ENCODE measurements at places on chromosomes 1 and 21.

- DNase-seq: no peak
Measured at GRCh38 chr21:36628761-36629460, 70.0 kb upstream of the SIM2 start.

DNA sequence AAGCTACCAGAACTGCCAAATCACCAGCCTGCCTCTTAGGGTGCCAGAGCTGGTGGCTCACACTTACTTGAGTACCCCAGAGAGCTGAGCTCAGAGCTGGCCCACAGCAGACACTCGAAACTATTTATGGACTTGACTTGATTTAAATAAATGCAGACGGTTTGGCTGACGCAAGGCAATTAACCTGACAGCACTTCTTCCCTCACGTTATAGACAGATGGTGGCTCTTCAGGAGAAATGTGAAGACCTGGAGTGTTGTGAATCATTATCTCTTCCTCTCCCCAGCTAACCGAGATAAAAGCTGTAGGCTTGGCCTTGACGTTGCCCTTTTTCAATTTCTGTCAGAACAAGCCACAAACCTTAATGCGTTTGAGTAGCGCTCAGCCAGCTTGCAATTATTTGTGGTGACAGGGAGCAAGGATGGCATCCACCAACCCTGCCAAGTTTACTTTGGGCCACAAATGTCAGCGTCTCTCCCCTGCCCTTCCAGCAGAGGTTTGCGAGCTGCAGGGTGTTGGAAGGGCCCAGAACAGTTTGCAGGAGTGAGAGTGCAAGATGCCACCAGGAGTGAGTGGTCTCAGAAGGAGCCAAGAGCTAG is 34.0 kb upstream of the BCAR3 start:
- DNase-seq: no peak

- DNase-seq: no peak
Measured at GRCh38 chr1:114104949-114105348, 48.7 kb downstream of the SYT6 start.

- no peak for DNase-seq
Measured at GRCh38 chr1:202589190-202589930, 120.9 kb downstream of the SYT2 start.

DNA sequence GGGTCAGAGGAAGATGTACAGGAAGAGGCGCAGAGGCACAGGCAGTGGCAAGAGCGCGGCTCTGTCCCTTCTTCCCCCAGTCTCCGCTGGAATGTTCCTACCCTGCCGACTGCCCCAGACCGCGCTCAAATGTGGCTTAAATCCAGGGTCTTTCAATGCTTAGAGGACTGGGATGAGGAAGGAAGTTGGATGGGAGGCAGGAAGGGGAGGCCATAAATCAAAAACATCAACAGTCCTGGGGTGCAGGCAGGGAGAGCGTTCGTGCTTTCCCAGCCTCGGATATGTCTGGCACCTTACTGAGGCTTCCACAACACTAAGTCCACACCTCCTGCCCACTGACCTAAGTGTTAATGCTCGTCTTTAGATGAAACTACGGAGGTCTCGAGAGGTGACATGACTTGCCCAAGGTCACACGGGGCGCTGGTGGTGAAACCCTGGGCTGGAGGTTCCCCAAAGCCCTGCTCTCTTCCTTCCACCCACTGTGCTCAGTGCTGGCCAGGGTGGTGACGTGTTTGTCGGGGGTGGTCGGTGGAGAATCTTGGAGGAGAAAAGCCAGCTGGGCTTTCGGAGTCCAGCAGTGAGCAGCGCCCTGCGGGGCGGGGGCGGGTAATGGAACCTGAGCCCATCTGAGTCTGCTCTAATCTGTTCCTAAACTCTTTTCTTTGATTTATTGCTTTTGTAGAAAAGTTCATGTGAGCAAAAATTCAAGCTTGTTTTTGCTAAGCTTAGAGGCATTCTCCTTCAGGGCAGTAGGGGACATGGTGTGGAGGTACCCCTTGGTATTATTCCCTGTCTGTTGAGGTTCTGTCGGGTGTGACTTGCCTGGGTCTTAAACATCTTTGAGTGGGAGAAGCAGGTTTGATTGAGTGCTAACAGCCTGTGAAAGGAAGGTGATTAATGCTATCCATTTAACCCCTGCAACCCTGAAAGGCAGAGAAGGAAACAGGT is 708 bp downstream of the CDA start:
- DNase-seq: no peak

DNA sequence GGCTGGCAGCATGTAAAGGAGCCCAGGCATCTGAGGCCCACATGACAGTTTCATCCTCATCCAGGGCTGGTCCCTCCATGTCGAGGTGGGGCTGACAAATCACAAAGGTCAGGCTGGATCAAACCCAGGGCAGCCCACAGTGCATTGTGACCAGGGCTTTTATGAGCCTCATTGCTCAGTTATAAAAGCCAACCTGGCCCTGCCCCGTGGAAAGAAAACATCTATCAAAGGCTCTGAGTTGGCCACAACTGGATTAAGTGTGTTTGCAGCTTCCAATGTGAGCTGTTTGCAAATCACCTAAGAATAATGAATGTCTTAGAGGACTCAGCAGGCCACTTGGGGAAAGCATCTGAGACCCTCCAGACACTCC is 45.4 kb downstream of the GRHL3 start:
- DNase-seq: no peak

DNA sequence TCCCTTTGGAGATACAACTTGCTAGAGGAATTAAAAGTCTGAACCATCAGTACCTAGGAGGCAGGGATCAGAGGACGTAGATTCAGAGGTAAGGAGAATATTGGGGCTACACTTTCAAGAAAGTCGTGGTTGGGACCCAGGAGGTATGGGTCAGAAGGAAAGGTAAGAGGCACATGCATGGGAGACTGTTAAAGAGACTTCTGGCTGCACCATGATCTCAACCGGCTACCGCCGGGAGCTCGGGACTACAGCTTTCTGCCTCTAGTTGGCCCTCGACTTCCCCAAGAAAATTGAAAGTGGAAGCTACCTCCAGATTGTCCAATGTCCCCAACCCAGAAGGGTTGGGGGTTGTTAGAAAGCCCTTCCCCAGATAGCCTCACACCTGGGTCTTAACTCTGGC is 355.7 kb upstream of the TMPRSS15 start:
- DNase-seq: no peak

- no peak for DNase-seq
Measured at GRCh38 chr1:7366286-7366954, 404.7 kb upstream of the VAMP3 start.

DNA sequence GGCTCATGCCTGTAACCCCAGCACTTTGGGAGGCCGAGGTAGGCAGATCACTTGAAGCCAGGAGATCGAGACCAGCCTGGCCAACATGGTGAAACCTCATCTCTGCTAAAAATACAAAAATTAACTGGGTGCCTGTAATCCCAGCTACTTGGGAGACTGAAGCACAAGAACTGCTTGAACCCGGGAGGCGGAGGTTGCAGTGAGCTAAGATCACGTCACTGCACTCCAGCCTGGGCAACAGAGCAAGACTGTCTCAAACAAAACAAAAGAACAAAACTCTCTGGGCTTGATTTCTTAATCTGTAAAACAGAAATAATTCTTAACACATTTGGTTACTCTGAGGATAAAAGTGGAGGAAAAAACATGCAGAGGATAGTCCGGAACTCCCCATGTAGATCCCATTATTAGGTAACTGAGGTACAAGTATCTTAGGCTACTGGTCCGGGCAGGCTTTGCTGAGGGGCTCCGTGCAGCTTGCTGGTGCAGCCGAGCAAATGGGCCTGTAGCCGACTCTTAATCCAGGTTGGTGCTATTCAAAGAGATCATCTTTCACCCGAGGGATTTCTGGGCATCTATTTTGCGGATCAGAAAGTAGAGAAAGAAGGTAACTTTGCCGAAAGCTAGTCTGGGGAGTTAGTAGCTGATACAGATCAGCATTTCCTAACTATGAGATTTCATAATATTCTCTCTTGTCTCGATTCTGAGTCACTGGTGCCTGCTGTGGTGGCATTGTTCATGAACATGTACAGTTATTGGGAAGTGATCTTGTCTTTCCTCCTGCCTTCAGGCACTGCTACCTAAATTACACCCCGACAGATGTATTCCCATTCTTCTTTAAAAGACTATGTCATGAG is 56.8 kb downstream of the NFIA start:
- no peak for DNase-seq

DNA sequence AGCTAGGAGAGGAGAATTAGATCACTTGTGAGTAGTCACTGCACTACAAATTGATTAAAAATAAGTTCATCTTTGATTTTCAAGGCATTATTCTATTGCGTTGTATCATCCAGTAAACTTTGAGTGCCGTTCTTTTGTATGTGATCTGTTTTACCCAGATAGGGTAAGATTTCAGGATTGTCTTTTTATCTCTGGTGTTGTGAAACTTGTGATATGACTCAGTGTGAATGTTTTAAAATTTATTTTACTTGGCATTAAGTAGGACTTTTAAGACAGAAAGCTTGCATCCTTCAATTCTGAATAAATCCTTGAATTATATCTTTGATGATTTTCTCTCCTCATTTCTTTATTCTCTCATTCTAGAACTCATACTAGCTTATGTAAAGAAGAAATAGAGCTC is 93.3 kb upstream of the ADAMTS5 start:
- no peak for DNase-seq

- no peak for DNase-seq
Measured at GRCh38 chr21:32279377-32279680, 480 bp upstream of the MIS18A start.

GRCh38 chr1:244155661-244156060 is 104.6 kb downstream of the ZBTB18 start:
- no peak for DNase-seq

DNA sequence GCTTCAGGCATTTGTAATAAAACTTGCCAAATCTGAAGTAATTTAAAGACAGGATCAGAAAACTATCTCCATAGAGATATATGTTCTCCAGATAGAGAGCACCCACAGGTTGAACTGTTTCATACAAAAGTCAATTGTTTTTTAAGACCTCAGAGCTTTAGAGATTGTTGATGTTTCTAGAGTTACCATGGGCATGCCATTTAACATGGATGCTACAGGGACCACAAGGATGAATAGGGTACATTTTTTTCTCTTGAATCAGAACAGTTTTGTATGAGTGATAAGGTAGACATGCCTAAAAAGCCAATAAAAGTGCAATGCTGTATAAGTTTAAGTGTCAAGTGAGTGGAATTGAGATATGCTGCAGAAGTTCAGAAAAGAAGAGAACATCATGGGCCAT is 511.0 kb upstream of the CAMK1G start:
- DNase-seq: no peak

DNA sequence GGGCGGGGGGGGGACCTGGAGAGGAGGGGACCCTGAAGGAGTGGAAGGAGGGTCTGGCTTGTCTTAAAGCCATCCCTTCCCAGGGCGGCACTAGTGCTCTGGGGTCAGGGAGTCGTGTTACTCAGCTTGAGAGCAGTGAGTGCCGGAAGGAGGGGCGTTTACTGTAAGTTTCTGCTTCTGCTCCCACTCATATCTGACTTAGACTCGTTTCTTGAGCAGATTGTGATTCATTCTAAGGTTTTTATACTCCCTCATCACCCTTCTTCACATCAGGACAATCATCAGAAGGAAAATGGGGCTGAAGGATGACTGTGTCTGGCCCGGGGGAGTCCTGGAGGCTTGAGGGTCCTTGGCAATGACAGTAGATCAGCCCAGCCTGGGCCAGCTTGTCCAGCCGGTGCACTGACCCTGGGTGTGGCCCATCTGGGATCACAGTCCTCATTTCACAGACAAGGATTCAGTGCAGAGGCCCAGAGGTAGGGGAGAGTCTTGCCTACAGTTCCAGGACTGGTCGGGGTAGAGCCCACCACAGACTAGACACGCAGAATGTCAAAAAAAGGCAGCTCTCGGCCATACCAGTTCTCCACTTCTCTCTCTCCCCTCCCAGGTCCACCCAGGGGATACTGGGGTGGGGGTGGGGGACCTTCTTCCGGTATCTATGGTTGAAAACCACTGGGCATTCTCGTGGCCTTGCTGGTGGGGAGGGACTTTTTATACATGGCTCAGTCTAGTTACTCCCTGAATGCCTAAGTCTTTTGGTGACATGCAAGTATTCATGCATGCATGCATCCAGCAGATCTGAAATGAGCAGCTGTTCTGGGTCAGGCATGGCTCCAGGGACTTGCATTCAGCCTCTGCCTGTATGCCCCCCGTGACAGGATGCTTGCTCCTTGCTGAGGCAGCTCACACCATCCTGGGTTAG is 5.1 kb downstream of the TNFRSF8 start:
- DNase-seq: no peak

All from substantia nigra (tissue), 51 donors.